Colonic mucosa (tissue), 4 donors: ENCODE measurements at places on chromosomes 13 and 19. TPM values are rescaled to one million over a fixed set of nuclear protein-coding genes. Genes with fewer than 3 reads are reported as not detected.

Gene SRRM5
- total RNA-seq: 0.42 TPM

Gene DCAF15
- total RNA-seq: 30.2 TPM

- DNase-seq: peak; percentile 78
Observed at GRCh38 chr13:43878892-43879754, at the start of gene CCDC122. Gene CCDC122, minus strand, starts transcription at chr13:43879740. Its CDS starts 10,364 bp downstream, at chr13:43869376.

Gene ACER1
- total RNA-seq: not detected

DNA sequence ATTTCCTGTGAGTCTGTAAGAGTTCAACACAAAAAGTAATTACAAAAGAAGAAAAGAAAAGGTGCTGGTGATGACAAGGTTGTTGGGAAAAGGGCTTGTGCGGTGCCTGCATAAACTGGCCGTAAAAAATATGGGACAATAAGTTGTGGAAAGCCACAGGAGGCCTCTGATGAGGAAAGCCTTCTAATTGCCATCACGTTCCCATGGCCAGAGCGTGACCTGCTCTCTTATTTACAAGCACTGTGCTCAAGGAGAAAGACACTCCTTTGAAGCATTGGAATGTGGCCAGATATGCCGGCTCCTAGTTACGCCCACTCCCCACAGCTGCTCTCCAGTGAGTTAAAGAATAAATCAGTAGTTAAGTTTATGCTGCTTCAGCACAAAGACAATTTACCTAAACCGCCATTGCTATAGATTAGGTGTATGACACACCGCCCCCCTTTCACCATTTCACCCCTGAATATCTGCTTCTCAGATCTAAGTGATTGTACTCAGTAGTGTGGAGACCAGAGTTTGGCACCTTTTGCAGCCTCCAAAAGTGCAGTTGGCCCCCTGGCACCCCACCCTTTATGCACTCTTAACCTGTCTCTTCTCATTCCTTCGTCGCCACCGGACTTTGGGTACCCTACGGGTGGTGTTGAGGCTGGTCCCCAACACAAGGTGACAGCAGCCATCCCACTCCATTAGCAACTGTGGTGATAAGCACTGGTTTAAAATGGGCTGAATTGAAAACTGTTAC lies 8.1 kb upstream of the PGLYRP1 start:
- DNase-seq: no peak
